Adipocyte (in vitro differentiated cells): ENCODE measurements at places on chromosomes 6 and 20.
A peak's percentile ranks its signal among the peaks of the same experiment; 100 is the strongest.

DNA sequence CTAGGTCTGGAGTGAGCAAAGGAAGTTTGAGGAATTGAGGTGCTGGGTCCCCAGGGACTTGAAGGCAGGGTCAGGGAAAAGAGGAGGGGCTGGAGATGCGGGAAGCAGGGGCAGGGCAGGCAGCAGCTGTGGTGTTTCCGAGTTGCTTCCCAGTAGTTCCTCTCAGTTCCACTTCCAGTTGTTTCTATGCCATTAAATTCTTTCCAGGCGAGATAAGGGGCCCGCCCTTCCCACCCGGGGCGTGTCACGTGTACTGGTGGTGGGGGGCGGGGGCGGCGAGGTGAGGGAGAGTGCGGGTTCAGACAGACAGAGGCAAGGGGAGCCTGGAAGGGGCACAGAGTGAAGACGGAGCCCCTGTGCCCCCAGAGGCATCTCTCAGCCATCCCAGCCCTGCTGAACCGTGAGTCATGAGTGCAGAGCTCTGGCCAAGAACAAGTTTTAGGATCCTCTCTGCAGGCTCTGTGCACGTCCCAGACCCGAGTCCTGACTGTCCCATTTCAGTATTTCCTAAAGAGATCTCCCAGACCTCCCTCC, 977 bp downstream of the TNXB start:
- peak; percentile 69 for DNase-seq

DNA sequence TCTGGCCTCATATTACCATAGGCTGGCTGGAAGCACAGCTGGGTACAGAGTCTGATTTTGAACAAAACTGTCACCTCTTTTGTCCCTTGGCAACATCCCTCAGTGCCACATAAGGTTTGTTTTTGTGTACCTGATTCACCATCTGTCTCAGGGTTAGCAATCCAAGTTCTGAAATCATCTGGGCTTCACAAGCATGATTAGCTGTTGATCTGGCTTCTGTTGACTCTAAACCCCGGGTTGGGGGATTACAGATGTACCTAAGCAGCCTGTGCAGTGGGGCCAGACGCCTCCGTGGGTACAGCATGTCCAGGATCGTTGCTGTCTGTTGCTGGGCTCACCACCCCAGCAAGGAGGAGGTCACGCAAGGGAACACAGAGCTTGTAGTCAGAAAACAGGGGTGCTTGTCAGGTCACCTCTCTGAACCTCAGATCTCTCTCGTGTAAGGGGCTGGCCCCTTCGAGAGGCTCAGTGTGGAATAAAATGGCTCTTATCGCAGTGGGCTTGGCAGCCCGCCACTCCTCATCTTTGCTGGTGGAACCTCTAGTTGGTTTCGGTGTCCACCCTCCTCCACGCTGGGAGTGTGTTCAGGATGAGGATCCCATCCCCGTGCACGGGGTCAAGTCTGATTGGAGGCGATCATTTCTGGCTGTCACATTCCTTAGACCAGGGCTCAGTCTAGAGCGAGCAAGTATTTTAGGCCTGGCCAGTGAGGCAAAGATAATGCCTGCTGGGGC, 39.2 kb upstream of the ZNF831 start:
- no peak for DNase-seq

DNA sequence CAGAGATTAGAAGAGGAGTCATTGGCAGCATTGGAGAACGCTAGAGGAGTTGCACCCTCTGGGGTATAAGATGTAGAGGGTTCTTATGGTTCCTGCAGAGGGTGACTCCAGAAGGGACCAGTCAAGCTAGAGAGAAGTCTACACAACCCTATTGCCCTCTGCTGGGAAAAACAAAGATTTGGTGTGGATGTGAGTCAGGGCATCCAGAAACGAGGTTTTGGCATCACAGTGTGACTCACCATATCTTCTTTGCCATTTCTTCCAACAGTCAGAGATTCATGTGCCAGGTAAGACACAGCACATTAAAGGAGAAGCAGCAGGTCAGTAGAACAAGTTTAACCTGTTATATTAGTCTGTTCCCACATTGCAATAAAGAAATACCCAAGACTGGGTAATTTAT, 598.8 kb downstream of the MAFB start:
- no peak for DNase-seq

GRCh38 chr20:57566803-57567459, 6.0 kb downstream of the PCK1 start:
- DNase-seq = no peak

DNA sequence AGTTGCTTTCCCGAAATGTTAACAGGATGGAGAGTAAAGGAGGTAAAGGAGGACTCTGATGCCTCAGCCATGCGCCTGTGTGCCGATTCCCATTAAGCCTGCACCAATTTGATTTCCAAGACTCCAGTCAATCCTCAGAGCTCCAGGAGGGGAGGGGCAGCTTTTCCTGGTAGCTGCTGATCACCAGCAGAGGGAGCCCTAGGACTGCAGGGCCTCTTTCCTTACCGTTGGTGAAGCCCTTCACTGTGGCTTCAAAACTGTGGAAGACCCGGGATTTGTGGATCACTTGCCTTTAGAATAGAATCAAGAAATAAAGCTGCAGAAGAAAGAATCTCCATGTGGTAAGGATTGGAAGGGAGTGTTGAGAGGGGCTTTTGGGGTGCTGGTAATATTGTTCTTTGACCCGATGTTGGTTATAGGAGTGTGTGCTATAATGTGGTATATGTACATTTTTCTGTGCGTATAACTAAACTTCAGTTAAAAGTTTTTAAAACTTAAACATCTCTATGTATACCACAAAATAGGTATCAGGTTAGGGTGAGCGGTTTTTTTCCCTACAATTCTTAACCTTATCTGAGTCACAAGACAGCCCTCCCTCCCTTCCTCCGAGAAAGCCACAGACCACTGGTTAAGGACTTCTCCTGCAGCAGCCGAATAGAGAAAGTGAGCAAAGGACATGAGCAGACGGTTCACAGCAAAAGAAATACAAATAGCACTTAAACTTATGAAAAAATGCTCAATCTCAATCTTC, 6.9 kb upstream of the OSER1 start:
- peak; percentile 74 for DNase-seq

- no peak for DNase-seq
Measured at GRCh38 chr6:139800837-139801236, 426.4 kb upstream of the CITED2 start.
